ENCODE measurements at places on chromosomes 4 and X.

GRCh38 chrX:47133493-47133892 is 11.0 kb downstream of the NDUFB11 start:
- DNase-seq, result no peak

- DNase-seq, result no peak
Observed at GRCh38 chrX:153934762-153935325, at the start of gene NAA10. TSS of gene NAA10 (minus strand) at chrX:153935037. CDS start at chrX:153934904, 133 bp downstream.

DNA sequence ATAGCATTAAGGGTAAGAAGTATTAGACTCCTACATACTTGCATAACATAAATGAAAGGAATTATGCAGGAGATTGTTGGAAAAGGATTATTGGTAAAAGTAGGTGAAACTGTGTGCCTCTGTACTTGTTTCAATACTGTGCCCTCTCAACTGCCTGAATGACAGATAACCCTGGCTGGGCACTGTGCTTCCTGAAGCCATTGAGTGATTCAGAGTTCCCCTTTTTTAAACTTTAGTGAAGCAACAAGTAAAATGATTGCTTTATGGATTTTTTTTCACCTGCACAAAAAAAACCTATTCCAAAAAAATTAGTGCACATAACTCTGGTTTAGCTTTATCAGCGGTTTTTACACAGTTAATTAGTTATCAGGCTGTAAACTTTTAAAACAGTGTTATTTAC is 204.8 kb downstream of the TRAM1L1 start:
- no peak for DNase-seq

GRCh38 chr4:30536231-30536630 is 183.9 kb upstream of the PCDH7 start:
- no peak for DNase-seq

DNA sequence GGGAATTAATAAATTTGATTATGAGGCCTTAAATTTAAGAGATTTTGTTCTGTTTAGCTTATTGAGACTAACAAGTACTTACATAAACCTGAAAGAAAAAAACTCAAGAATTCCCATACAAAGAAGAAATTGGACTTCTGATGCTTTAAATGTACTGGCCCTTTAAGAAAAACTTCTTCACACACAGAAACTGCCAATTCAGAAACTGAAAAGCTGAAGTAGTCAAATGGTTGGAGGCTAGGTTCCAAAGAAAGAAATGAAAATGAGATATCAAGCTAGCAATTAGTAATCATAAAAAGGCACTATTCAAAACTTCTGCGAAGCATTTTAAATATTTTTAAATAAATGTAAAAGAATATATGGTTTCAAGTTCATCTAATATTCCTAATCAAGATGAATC is 151.3 kb downstream of the THOC2 start:
- DNase-seq, result no peak

DNA sequence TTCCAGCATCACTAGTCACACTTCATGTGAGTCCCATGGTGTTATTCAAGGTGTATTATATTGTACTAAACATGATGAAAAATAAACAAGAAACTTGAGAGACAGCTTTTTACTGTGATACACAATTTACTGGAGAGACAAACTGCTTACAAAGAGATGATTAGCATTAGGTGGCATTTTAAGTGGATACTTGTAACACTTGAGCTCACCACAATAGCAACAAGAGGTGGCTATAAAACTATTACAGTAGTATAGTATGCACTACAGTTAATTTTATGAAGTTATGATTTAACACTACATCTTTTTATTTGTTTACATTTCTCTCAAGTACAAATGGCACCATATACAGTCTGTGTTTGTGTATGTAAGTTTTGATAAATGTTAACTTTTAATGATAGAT is 246.6 kb downstream of the PARM1 start:
- DNase-seq, result no peak

GRCh38 chr4:146051728-146052391 is 113.2 kb upstream of the ZNF827 start:
- DNase-seq, result no peak

GRCh38 chrX:79107891-79108718 is 36.4 kb upstream of the GPR174 start:
- DNase-seq, result no peak

DNA sequence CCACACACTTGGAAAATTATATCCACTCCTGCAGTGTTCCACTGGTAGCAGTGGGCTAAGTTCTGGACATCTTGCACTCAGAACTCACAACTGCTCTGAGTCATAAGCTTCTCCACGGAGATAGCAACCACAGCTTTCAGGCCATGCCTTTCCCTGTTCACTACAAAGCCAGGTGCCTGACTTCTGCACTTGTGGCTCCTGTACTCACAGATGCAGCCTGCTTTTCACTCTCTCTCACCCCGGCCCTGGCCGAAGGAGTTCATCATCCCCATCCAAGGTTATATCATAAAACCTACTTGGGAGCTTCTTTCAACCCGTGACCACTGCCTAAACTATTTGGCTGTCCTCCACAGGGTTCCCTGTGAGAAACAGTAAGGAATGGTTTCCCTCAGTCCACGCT is 999.4 kb downstream of the GLUD2 start:
- no peak for DNase-seq

DNA sequence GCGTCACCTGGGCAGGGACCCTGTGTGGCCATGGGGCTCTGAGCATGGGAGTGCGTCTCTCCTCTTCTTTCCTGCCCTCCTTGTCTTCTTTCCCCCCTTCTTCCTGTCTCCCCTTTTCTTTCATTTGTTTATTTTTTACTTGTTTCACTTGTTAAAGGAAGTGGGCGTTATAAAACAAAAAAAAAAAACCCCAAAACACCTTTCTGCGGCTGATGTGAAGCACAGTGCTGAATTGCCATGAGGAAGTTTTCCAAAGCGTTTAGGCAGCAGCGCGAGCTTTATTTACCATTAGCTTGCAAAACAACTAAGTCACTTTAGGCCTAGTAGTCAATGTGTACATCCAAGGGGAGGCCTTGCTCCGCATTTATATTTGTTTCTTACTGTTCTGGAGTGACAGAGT is 57.0 kb downstream of the NOP14 start:
- DNase-seq, result no peak

DNA sequence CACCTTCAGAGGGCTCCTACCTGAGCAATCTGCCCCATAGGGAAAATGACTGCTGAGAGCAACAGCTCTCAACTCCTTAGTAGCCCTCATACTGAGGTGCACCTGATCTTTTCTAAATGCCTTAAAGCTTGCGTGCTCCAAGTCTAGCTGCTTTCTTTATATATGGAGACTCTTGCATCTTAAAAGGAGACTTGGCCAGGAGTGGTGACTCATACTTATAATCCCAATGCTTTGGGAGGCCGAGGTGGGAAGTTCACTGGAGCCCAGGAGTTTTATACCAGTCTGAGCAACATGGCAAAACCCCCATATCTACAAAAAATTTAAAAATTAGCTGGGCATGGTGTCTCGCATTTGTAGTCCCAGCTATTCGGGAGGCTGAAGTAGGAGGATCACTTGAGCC is 78.1 kb upstream of the TRIM2 start:
- no peak for DNase-seq

DNA sequence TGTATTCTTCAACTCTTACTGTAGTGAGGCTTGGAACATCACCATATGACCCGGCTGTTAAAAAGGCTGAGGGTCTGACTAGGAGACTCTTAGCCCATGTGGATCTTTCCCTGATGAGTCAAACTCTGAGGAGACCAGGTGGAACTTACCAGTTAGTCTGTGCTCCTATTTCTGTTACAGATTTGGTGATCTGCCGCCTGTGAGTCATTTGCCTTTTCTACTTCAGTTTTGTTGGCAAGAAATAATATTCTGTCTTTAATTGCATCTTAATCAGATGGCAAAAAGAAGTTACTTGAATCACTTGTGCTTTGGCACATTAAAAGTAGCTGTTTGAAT is 48.4 kb downstream of the MTM1 start:
- no peak for DNase-seq

DNA sequence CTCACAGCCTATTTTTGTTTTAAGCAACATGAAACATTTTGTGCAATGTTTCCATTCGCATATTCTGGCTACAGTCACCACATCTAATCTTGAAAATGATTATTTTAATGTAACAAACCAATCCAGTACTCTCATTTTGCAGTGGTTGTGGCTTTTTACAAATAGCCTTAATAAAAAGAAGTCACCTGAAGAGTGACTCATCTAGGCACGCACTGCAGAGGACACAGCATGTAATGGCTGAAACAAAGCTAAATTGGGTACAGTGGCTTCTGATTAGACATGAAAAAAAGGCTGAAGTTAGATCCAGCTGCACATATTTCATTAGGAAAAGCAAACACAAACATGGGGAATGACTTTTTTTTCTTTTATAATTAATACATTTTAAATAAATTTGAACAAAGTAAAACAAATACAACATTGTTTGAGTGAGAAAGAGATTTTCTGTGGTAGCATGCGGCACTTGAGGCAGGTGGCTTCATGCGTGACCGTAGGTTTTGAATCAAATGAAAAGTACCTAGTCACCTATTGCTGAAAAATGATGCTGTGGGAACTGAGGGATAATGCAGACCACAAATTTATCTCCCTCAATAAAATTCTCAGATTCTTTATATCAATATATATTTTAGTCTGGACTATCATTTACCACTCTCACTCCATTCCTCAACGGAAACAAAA is 240.8 kb upstream of the DDX53 start:
- no peak for DNase-seq
